ENCODE measurements at places on chromosomes 6 and 20.

GRCh38 chr6:143337201-143337949 is 113.1 kb downstream of the ADAT2 start:
- no peak for DNase-seq

DNA sequence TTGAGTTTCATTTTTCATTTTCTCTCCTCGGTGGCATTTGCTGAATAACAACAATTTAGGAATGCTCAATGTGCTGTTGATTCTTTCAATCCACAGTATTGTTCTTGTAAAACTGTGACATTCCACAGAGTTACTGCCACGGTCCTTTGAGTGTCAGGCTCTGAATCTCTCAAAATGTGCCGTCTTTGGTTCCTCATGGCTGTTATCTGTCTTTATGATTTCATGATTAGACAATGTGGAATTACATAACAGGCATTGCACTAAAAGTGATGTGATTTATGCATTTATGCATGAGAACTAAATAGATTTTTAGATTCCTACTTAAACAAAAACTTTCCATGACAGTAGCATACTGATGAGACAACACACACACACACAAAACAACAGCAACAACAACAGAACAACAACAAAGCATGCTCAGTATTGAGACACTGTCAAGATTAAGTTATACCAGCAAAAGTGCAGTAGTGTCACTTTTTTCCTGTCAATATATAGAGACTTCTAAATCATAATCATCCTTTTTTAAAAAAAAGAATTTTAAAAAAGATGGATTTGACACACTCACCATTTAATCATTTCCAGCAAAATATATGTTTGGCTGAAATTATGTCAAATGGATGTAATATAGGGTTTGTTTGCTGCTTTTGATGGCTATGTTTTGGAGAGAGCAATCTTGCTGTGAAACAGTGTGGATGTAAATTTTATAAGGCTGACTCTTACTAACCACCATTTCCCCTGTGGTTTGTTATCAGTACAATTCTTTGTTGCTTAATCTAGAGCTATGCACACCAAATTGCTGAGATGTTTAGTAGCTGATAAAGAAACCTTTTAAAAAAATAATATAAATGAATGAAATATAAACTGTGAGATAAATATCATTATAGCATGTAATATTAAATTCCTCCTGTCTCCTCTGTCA is 88.1 kb downstream of the SNAP25 start:
- DNase-seq: peak; percentile 86

GRCh38 chr6:167892835-167893815 is 66.4 kb downstream of the AFDN start:
- no peak for DNase-seq

- peak; percentile 22 for DNase-seq
Measured at GRCh38 chr6:14165091-14165490, 47.5 kb downstream of the CD83 start.

GRCh38 chr20:1808101-1808500 is 87.1 kb upstream of the SIRPA start:
- no peak for DNase-seq

DNA sequence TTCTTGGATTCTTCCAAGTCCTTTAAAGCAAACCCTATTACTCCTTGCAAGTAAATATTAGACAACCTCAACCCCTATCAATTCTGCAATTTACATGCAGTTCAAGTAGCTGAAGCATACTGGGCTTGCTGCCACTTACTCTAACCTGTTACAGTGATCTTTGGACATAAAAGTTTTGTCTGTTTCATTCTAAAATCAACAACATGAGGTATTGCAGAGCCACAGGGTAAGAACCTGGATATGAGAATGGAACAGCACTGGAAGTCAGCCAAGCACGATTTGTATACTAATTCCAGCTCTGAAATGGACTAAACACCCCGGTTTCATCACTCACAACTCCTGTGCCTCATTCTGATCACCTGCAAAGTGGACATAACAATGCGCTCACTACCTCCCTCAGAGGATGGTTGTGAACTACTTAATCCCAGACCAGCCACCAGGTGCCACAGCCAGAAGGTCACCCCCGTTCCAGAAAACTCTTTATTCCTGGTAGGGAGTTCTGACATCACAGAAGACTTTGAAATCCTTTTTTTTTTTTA is 270.0 kb downstream of the ADGB start:
- DNase-seq: no peak

DNA sequence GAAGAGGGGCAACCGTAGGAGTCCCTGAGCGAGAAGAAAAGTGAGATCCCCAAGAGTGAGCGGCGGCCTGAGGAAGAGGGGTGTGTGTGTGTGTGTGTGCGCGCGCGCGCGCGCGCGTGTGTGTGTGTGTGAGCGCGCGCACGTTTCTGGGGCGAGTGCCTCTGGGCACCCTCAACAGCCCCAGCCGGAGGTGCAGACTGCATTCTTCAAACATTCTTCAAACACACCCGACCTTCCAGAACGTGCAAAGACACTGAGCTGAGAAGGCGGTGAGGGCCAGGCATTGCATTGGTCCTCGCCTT is 76.2 kb upstream of the FOXP4 start:
- DNase-seq: no peak

- DNase-seq: no peak
Measured at GRCh38 chr6:45057711-45058110, 270.4 kb upstream of the RUNX2 start.

- no peak for DNase-seq
Measured at GRCh38 chr20:63848003-63848911, 13.0 kb upstream of the ABHD16B start.

GRCh38 chr6:69294862-69295261 is 501.9 kb downstream of the LMBRD1 start:
- no peak for DNase-seq

DNA sequence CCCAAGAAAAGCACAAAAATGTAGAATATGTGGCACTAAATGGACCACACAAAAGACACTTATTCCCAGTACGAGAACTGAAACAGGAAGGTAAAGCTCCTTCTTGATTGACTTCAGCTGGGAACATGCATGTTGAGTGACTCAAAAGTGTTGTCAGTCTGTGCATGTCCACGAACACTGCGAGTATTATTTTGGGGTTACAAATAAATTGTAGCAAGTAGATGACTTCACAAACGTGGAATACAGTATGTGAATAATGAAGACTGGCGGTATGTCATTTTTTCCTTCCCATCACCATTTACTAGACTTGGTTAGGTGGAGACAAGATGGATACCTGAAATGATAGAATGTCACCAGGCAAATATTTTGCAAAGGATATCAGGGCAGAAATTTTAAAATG is 45.4 kb downstream of the L3MBTL3 start:
- DNase-seq: no peak

- DNase-seq: no peak
Measured at GRCh38 chr20:62238569-62239277, 402 bp downstream of the OSBPL2 start.

Measured in non-pigmented ciliary epithelial cell (primary cell).